ENCODE measurements at places on chromosomes 6 and 20. TPM values are rescaled to one million over a fixed set of nuclear protein-coding genes. Genes with fewer than 3 reads are reported as not detected.

Gene ZNF311
- not detected for polyA plus RNA-seq

Gene RFX6
- polyA plus RNA-seq: not detected

Gene LAMA4
- polyA plus RNA-seq: not detected

Gene SRMS
- not detected for polyA plus RNA-seq

Gene ACTL10
- polyA plus RNA-seq: 3.9 TPM

Gene TRMT11
- 6.0 TPM for polyA plus RNA-seq

Gene CDH22
- polyA plus RNA-seq: not detected

Gene PLA2G7
- 2.2 TPM for polyA plus RNA-seq

Gene TMC2
- not detected for polyA plus RNA-seq

Gene PLCB4
- polyA plus RNA-seq: not detected

DNA sequence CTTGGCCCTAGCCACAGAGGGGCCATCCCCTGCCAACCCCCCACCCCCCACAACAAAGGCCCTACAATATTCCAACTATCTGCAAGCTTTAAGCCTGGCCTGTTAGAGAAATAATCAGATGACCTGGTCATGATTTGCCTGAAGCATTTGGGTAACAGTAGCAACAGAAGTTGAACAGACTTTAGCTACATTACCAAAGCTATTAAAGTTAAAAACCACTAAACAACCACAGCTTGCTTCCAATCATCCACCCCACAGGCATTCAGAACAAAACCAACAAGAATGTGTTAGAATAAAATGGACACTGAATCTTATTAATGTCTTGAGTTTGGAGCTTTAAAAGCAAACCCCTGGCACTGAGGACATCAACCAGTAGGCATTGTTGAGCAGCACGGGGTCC lies 250.9 kb downstream of the LRFN2 start:
- DNase-seq: no peak

DNA sequence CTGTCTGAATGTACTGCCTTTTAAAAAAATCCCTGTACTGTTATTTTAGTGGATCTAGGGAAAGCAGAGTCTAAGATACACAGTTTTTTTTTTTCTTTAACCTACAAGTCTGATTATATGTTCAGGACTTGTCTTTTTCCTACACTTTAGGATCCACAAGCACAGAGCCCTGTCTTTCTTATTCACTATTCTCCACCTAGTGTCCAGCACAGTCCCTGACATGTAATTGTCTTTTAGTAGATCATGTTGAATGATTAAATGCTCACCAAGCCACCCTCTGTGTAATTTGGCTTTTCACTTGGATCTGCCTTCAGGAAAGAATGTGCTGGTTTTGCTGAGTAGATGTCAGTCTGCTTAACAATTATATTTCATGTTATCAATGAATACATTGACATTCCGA lies 35.8 kb upstream of the YWHAB start:
- DNase-seq: no peak

DNA sequence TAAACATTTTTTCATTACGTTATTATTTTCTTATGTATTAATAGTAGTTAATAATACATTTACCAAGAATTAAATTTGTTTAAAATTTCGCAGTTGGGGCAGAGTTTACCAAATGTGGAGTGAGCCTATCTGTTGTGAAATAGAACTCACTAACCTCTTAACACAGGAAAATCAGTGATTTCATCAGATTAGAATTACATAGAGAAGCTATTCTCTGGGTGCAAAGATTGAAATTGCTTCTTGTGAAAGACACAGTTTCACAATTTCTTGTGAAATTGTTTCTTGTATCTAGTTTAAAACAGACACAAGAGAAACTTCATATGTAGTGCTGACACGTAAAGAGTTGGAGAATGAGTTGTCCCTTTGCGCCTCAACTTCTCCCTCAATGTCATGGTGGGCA lies 69.4 kb upstream of the PRL start:
- DNase-seq: no peak

GRCh38 chr6:94217836-94218235 lies 798.5 kb upstream of the EPHA7 start:
- DNase-seq: no peak

DNA sequence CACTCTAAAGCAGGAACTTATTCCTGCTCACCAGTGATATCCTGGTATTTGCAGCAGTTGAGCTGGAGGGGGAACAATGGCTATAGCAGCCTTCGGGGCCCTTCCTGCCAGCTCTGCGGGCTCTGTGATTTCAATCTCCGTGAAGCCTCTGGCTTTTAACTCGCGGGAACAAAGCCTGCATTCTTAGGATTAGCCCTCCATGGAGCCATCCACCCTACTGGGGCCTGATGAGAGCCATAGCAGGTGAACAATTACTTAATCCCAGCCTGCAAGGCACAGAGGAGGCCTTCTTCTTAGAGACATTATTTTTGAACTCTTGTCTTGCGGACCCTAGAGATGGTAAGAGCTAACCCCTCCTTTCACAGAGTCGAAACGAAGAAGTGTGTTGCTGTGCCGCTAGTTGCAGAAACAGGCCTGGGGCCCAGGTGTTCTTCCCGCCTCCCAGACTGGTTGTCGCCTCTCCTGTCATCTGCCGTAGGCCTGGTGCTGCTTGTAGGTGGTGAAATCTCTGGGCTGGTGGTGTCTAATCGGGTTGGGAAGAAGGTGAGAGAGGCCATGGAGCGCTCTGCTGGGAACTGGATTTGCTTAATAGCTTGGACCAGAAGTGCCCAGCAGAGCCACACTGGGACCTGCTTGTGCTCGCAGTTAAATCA lies 9.7 kb downstream of the GHRH start:
- no peak for DNase-seq

- no peak for DNase-seq
Observed at GRCh38 chr6:158497620-158498019, 62.3 kb upstream of the TMEM181 start.

DNA sequence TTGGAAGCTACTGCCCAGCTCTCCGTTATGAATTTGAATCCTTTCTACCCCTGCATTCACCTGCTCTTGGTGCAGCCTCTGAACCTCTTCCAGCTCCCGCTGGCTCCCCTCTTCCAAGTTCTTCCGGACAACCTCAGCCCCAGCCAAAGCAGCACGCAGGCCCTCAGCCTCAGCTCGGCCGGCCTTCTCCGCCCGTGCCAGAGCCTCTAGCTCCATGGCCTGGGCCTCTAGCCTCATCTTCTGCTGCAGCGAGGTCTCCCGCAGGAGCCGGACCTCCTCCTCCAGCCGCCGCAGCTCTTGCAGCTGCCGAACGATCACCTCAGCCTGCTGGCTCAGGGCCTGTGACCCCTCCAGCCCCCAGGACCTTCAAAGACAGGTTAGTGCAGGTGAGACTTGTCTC lies 3.2 kb downstream of the CCHCR1 start:
- no peak for DNase-seq
